ENCODE measurements at places on chromosomes 11 and 22. TPM values are rescaled to one million over a fixed set of nuclear protein-coding genes. Genes with fewer than 3 reads are reported as not detected.
A peak's percentile ranks its signal among the peaks of the same experiment; 100 is the strongest.

The NPAS4 gene
- total RNA-seq = not detected

The TTC36 gene
- 3.4 TPM for total RNA-seq

The RPS6KA4 gene
- total RNA-seq = 29.5 TPM

The TCN2 gene
- 0.19 TPM for total RNA-seq

The CASP1 gene
- 43.8 TPM for total RNA-seq

The EIF1AD gene
- total RNA-seq = 82.1 TPM

GRCh38 chr22:41021613-41022454 is 70.6 kb upstream of the EP300 start:
- DNase-seq = no peak

DNA sequence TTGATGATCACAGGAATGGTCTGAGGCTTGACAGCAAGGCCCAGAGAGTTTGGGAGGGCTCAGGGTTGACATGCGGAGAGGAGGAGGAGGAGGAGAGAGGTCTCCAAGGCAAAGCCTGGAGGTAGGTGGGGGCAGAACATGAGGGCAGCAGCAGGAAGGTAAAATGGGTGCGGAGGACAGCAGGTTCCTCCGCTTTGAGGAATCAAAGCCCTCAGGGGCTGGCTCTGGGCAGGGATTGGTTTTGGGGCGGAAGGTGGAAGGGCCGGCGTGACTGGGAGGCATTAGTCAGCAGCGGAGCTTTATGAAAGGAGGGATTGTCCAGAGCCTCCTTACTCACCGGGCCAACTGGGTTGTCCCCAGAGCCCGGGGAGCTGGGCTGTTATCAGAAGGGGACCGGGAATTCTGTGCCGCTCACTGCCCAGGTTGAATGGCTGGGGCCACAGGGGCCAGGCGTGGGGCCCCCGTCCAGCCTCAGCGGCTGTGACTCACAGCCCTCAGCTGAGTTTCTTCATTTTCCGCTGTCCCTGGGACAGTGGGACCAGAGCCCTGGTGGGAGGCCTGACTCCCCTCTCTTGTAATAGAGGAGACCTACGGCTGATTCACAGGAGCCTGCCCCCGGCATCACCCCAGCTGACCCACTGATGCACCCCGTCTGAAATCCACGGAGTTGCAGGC is 36.2 kb downstream of the LIF start:
- DNase-seq = no peak

DNA sequence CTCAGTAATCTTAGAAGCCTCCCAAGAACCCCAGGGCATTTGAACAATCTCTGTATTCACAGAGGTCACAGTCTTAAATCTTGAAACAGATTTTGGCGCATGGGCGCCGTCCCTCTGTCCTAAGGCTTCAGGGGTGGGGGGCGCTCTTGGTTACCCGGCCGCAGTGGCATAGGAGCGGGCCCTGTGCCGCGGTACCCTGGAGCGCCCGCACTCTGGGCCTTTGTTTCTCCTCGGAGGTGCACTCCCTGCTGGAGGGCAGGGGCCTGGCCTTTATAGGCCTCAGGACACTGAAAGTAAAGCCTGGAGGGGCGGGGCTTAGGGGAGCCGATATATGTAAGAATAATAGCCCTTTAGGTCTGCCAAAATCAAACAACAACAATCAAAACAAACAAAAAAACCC is 197.3 kb upstream of the FOLH1 start:
- no peak for DNase-seq

DNA sequence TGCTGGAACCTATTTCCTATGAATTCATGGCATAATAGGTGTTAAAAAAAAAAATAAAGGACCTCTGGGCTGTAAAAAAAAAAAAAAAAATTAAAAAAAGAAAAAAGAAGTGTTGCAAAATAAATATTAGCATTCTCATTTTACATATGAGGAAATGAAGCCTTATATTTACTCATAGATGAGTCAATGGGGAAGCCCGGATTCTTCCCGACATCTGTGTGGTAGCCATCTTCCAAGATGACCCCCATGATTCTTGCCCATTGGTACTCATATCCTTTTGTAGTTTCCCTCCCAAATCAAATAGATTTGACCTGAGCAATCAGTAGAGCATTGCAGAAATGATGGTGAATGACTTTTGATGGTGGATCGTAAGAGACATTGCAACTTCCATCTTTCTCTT is 3.0 kb upstream of the SWAP70 start:
- no peak for DNase-seq

- no peak for DNase-seq
Measured at GRCh38 chr22:43080616-43081015, 8.6 kb downstream of the TTLL1 start.

DNA sequence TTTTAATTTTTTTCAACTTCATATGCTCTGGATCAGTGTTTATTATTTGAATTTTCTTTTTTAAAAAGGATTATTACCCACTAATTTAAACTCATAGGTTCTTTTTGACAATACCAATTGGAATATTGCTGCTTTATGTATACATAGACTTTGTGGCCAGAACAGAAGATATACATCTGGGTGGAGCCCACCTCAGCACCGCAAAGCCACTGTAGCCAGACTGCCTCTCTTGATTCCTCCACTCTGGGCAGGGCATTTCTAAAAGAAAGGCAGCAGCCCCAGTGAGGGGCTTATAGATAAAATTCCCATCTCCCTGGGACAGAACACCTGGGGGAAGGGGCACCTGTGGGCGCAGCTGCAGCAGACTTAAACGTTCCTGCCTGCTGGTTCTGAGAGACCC is 10.6 kb upstream of the C11orf58 start:
- no peak for DNase-seq

GRCh38 chr11:133386262-133386661 is 146.0 kb downstream of the OPCML start:
- DNase-seq = no peak

GRCh38 chr22:20431511-20432192 is 6.0 kb downstream of the SCARF2 start:
- no peak for DNase-seq

DNA sequence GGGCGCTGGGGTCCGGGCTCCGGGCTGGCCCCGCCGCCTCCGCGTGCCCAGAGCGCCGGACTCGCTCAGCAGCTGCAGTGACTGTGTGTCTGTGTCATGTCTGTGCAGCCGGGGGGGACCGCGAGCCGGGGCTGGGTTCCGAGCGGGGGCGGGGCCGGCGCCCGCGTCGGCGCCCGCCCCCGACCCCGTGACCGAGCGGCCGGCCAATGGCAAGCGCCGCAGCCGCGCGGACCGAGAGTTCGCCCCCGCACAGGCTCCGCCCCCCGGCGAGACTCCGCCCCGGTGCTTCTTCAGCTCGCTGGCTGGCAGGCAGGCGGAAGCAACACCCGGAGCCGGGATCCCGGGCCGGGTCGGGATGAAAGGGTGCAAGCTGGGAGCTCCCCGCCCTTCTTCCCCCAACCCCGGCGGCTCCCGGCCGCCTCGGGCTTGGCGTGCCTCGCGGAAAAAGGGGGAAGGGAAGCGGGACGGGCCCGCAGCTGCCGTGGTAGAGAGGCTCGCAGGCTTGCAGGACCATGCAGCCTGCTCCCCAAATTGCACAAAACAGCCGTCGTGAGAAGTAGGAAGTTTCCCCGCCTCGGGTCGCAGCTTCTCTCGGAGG is 750 bp upstream of the LARGE1 start:
- peak; percentile 95 for DNase-seq

DNA sequence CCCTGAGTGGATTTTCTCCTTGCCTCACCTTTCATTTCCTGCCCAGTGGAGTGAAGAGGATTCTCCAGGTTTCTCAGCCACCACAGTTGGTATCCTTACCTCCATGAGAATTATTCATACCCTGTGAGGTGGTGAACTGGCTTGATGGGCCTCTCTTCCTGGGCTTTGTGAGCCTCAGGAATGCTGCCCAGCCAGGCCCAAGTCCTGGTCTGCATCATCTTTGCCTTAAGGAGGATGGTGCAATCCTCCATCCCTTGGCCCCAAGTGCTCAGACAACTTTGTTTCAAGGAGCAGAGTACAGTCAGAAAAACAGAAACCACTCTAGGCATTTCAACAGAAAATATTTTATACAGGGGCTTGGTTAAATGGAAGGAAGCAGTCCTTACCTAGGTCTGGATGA is 114.2 kb upstream of the CADM1 start:
- no peak for DNase-seq

DNA sequence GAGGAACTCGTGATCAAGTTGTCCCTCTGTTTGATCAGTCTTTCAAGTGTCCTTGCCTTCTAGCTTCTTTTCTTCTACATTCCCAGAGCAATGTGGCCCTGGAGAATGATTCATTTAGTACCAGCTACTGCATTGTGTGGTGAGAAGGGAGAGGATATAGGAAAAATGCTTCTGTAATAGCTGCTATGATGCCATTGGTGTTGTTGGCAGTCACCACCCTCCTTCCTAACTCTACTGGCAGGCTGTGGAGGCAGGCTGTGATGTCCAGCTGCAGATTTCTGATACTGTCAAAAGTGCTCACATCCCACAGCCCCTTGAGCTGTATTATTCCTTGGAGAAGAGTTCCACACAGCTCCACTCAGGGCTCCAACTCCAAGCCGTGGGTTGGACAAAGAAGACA is 52.8 kb downstream of the ENDOD1 start:
- no peak for DNase-seq

GRCh38 chr11:27153136-27153535 is 112.5 kb downstream of the BBOX1 start:
- DNase-seq = no peak

GRCh38 chr11:131530407-131530806 is 160.0 kb downstream of the NTM start:
- DNase-seq = no peak

DNA sequence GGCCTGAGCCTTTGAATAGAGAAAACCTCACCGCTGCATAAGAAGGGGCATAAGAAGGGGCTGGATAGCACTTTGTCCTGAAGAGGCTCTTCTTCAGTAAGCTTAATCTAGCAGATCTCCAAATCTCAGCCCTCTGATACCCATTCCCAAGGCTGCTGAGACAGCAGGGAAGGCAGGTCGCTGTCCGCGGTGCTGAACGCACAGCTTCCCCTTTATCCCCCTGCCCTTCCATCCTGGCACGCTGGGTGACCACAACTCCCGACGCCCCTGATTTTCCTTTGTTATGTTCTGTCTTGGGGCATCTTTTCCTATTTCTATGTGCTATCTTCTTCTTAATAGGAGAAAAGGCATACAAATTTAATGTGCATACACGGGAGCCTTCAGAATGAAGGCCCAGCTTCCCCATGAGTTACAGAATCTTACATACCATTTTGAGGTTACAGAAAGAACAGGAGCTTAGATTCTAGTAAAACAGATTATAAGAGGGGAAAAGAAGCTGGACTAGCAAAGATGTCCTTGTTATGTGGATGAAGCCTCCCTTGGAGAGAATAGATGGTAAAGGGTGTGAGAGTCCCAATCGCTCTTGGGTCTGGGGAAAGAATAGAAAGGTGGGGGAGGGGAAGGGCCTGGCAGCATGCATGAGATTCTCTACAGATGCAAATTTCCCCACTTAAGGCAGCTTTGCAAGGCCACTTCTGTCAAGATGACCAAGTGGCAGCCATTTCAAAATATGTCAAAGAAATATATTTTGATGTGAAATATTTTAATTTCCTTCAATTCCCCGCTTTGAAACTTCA is 5.7 kb upstream of the SULT4A1 start:
- DNase-seq = no peak

GRCh38 chr22:39136317-39136716 is 16.2 kb downstream of the CBX7 start:
- DNase-seq = no peak

DNA sequence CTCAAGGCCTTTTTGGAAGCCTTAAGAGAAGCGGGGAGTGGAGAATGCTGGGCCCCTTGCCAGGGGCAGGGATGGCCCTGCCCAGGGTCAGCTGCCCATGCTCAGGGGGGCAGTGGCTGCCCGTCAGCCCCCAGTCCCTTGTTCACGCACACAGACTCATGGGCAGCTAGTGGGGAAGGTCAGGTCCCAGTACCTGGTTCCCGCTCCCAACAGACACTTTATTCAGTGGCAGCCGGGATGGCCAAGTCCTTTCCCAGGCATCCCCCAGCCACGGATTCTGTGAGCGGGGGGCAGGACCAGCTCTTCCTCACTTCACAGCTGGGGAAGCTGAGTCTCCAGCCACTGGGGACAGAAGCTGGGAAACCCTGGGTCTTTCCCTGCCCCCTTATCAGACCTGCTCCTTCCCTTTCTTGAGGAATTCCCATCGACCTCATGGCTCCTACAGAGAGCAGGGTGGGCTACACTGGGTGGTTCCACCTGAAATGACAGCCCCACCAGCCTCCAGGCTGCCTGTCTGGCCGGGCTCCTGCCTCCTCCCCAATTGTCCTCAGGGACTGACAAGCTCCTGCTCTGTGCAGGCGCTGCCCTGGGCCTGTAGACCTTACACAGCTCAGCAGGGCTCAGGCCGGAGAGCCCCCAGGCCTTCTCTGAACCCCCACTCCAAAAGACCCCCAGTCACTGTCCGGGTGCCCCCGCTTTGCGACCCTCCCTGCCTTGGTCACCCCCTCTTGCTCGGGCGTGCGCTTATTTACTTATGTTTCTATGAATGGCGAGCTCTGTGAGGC is 61.0 kb upstream of the FGF3 start:
- DNase-seq = peak; percentile 49

- no peak for DNase-seq
Measured at GRCh38 chr11:126599217-126599897, 243.9 kb downstream of the ST3GAL4 start.

DNA sequence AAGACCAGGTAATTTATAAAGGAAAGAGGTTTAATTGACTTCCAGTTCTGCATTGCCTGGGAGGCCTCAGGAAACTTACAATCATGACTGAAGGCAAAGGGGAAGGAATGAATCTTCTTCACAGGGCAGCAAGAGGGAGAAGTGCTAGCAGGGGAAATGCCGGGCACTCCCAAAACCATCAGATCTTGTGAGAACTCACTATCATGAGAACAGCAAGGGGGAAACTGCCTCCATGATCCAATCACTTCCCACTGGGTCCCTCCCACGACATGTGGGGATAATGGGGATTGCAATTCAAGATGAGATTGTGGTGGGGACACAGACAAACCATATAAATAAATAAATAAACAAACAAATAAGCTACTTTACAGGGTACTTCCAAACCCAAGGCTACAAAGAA is 28.8 kb upstream of the EXPH5 start:
- no peak for DNase-seq

DNA sequence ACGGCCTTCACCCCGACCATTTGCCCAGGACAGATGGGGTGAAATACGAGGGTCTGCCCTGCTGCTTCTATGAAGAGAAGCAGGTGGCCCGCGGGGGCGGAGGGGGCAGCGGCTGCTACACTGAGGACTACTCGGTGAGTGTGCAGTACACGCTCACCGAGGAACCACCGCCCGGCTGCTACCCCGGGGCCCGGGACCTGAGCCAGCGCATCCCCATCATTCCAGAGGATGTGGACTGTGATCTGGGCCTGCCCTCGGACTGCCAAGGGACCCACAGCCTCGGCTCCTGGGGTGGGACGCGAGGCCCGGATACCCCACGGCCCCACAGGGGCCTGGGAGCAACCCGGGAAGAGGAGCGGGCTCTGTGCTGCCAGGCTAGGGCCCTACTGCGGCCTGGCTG is 11.2 kb downstream of the C22orf31 start:
- no peak for DNase-seq

- no peak for DNase-seq
Measured at GRCh38 chr11:790721-791564, 1.1 kb upstream of the CEND1 start.

- no peak for DNase-seq
Measured at GRCh38 chr11:110454609-110455008, 24.9 kb downstream of the FDX1 start.

All from natural killer cell treated with Interleukin-12 subunit alpha and Interleukin-12 subunit beta and Interleukin-15 and Interleukin-18, amount 100 ng/mL, for 72 hours (primary cell).